ENCODE measurements at places on chromosomes 16 and 17. TPM values are rescaled to one million over a fixed set of nuclear protein-coding genes. Genes with fewer than 3 reads are reported as not detected.

DNA sequence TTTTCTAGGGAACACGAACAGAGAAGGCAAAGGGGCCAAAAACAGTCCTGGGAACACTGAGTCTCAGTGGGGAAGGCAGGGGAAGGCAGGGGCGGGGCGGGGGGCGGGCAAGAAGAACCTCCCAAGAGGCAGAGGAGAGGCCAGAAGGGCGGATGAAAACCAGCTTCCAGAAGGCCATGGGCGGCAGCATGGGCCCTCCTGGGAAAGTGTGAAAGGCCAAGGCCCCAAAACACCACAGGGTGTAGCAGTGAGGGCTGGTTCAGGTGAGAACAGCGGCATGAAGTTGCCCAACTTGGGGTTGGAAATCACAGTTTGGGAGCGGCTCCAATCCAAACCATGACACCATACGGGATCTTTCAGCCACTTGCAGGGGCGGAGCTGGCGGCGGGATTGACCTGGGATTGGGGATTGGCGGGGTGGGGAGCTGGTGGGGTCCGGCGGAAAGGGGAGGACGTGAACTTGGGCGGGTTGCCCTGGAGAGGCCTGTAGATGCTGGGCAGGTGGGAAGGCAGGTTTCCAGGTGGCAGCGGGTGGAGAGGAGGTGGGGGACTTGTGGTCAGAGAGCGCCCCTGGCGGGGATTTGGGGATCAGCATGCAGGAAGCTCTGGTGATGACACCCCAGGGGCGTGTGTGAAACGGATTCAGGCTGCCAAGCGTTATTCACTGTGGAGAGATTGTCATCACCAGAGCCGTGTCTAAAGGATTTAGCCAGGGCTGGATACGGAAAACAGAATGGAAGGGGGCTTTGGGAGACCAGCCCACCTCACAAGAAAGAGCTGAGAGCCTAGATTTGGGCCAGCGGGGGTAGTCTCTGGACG is 80.9 kb downstream of the ARHGAP23 start:
- peak; percentile 76 for DNase-seq
- H3K4me3 ChIP-seq: no peak overlapping the region
- H3K36me3 ChIP-seq: peaks cover 2% of the 10 kb centered on the region
- H3K4me1 ChIP-seq: no peaks in the 10 kb centered on the region

GRCh38 chr16:10992112-10992511 is 47.7 kb downstream of the CLEC16A start:
- H3K4me3 ChIP-seq: no peak overlapping the region
- H3K27me3 ChIP-seq: no peaks in the 10 kb centered on the region
- H3K4me1 ChIP-seq: no peaks in the 10 kb centered on the region

DNA sequence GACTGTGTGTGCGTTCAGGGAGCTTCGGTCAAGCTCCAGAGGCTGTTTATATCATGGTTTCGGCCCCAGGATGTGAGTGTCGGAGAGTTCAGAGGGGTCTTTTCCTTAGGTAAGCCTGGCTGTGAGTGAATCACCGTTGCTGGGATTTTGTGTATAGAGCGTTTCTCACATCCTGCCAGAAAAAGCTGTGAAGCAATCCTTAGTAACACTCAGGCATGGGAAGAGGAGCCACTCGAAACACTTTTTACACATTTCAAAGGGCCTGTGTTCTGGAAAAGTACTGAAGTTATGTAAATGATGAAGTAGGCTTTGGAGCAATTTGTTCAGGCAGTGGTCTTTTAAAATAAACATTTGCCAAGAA is 662 bp downstream of the PGS1 start:
- DNase-seq: no peak
- peak overlapping the region; percentile 47 for H3K4me3 ChIP-seq
- H3K36me3 ChIP-seq: no peaks in the 10 kb centered on the region
- no peak overlapping the region for H3K27ac ChIP-seq
- no peaks in the 10 kb centered on the region for H3K4me1 ChIP-seq

GRCh38 chr17:77857613-77858012 is 100.9 kb upstream of the TNRC6C start:
- no peak overlapping the region for H3K27ac ChIP-seq
- no peaks in the 10 kb centered on the region for H3K27me3 ChIP-seq
- no peaks in the 10 kb centered on the region for H3K4me1 ChIP-seq
- no peak overlapping the region for H3K4me3 ChIP-seq
- H3K36me3 ChIP-seq: no peaks in the 10 kb centered on the region
- no peak for DNase-seq

GRCh38 chr16:18969855-18970240 is 13.9 kb upstream of the TMC7 start:
- H3K4me3 ChIP-seq: no peak overlapping the region
- H3K36me3 ChIP-seq: no peaks in the 10 kb centered on the region
- DNase-seq: no peak
- H3K4me1 ChIP-seq: no peaks in the 10 kb centered on the region

DNA sequence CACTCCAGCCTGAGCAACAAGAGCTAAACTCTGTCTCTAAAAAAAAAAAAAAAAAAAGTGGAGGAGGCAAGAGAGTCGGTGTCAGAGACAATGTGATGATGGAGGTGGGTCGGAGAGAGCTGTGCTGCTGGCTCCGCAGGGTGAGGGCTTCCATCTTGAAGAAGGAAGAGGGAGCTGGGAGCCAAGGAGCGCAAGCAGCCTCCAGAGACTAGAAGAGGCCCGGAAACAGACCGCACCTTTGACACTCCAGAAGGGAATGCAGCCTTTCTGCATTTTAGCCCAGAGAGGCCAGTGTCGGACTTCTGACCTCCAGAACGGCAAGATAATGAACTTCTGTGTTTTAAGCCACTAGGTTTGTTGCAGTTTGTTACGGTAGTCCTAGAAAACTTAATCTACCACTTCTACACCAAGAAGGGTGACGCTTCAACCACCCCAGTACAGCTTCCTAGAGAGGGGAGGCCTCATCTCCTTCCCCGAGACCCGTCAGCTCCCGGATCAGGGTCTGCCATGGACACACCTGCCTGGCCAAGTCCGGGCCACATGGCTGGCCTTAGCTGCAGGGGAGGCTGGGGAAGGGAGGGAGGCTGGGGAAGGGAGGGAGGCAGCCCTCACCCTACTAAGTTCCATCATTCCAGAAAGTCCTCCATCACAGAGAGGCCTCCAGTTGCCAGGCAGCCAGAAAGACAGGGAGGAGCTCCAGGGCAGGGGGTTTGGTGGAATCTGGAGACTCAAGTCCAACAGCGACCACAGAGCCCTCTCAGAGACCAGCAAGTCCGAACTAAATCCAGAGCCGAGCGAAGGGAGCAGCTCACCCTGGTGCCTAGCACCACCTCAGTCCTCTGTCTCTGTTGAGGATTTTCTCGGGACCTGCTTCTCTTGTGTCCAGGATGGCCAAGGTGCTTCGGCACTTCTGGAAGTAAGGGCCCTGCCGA is 13.2 kb upstream of the RBFOX3 start:
- no peaks in the 10 kb centered on the region for H3K27me3 ChIP-seq
- no peak overlapping the region for H3K27ac ChIP-seq
- DNase-seq: peak; percentile 36
- no peak overlapping the region for H3K4me3 ChIP-seq
- no peaks in the 10 kb centered on the region for H3K36me3 ChIP-seq

GRCh38 chr16:4790261-4790660 is 2.1 kb upstream of the SEPTIN12 start:
- no peak for DNase-seq
- H3K36me3 ChIP-seq: no peaks in the 10 kb centered on the region
- H3K4me3 ChIP-seq: no peak overlapping the region
- H3K27ac ChIP-seq: no peak overlapping the region

DNA sequence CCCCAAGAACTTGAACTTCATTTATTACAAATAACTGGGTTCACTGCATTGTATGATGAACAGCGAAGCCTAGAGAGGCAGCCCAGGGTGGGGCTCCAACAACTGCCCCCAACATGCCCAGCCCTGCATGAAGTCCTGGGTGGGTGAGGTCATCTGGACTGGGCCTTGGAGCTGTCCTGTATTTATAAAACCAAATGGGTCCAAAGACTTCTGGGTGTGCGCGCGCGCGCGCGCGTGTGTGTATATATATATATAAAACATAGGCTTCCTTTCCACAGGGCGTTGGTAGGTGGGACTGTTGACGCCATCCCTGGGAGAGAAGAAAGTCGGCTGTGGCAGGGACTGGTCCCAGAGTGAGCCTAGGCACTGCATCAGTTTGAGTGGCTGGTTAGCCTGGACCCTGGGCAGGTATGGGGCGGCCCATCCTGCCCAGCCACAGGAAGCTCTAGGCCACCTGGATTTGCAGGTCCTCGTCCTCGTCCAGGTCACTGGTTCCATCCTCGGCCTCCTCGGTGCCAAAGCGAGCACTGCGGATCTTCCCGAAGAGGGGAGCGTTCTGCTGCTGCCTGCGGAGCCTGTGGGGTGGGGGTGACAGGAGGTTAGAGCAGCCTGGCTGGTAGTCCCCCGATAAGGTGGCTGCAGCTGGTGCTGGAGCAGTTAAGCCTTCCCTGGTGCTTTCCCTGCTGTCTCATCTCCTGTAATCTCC is 23.9 kb downstream of the CCDC102A start:
- H3K36me3 ChIP-seq: no peaks in the 10 kb centered on the region
- DNase-seq: no peak
- H3K4me1 ChIP-seq: no peaks in the 10 kb centered on the region
- H3K27me3 ChIP-seq: no peaks in the 10 kb centered on the region
- H3K27ac ChIP-seq: no peak overlapping the region
- no peak overlapping the region for H3K4me3 ChIP-seq

LRRC46 gene
- polyA plus RNA-seq: 0.87 TPM

C16orf96 gene
- not detected for polyA plus RNA-seq

RAB26 gene
- polyA plus RNA-seq: 4.8 TPM

C17orf78 gene
- not detected for polyA plus RNA-seq

PABPN1L gene
- not detected for polyA plus RNA-seq

CD300C gene
- polyA plus RNA-seq: 0.28 TPM

ITGB4 gene
- polyA plus RNA-seq: 13.9 TPM

ABCA6 gene
- 7.8 TPM for polyA plus RNA-seq

ZNF207 gene
- 88.4 TPM for polyA plus RNA-seq
